ENCODE measurements at places on chromosomes 2 and 18. TPM values are rescaled to one million over a fixed set of nuclear protein-coding genes. Genes with fewer than 3 reads are reported as not detected.

The IL1R2 gene
- total RNA-seq: not detected

The CFAP65 gene
- 0.22 TPM for total RNA-seq

The ACVR1 gene
- total RNA-seq: 8.2 TPM

The COBLL1 gene
- total RNA-seq: 4.3 TPM

The CPSF3 gene
- total RNA-seq: 199 TPM

The TMEM178A gene
- total RNA-seq: 19.2 TPM

The ANKRD23 gene
- total RNA-seq: 10.8 TPM

The CSRNP3 gene
- 14.7 TPM for total RNA-seq

The TUBB8B gene
- total RNA-seq: 0.36 TPM

The ZNF804A gene
- not detected for total RNA-seq

The SH2D6 gene
- 0.07 TPM for total RNA-seq

The UGT1A10 gene
- total RNA-seq: not detected

The MAP3K19 gene
- total RNA-seq: not detected
